ENCODE measurements at places on chromosomes 5 and 9.

GRCh38 chr9:93467462-93467861, 14.1 kb upstream of the FAM120AOS start:
- no peak for DNase-seq

- no peak for DNase-seq
These were observed 193.0 kb downstream of the AOPEP start for GRCh38 chr9:94919376-94920098.

DNA sequence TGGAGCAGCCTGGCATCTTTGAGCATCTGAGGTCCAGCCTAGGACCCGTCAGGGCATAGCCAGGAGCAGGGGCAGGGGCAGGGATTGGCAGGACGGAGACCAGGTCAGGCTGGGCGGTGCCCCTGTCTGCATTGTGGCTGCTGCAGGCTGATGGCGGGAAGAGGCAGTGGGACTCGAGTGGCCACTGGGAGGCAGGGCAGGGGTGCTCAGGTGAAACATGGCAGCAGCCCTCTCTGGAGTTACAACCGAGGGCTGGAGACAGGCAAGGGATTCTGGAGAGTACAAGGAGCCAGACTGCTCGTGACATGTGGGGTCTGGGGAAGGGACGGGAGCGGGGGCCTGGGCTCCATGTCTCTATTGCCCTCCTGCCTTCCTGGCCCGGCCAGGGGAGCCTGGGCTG, 97.4 kb upstream of the RAPGEF1 start:
- no peak for DNase-seq

GRCh38 chr5:110751902-110752762, 13.3 kb downstream of the SLC25A46 start:
- no peak for DNase-seq

- no peak for DNase-seq
These were observed 96.6 kb downstream of the FNBP1 start for GRCh38 chr9:129946246-129946995.

- DNase-seq, result no peak
These were observed 1247.4 kb downstream of the EFNA5 start for GRCh38 chr5:106423109-106423897.
